ENCODE measurements at places on chromosomes 6 and 20. TPM values are rescaled to one million over a fixed set of nuclear protein-coding genes. Genes with fewer than 3 reads are reported as not detected.
A peak's percentile ranks its signal among the peaks of the same experiment; 100 is the strongest.

MKKS gene
- polyA plus RNA-seq: 13.1 TPM

SLC17A3 gene
- not detected for polyA plus RNA-seq

DYNLRB1 gene
- 352 TPM for polyA plus RNA-seq

- no peaks in the 10 kb centered on the region for H3K4me1 ChIP-seq
- no peak overlapping the region for H3K4me3 ChIP-seq
- no peaks in the 10 kb centered on the region for H3K27me3 ChIP-seq
- H3K36me3 ChIP-seq: no peaks in the 10 kb centered on the region
Measured at GRCh38 chr20:24444526-24445190, 24.8 kb upstream of the SYNDIG1 start.

GRCh38 chr6:154604119-154604518 is 93.6 kb upstream of the CNKSR3 start:
- H3K27me3 ChIP-seq: no peaks in the 10 kb centered on the region
- no peak for DNase-seq
- no peak overlapping the region for H3K27ac ChIP-seq
- H3K4me1 ChIP-seq: no peaks in the 10 kb centered on the region
- no peaks in the 10 kb centered on the region for H3K36me3 ChIP-seq

DNA sequence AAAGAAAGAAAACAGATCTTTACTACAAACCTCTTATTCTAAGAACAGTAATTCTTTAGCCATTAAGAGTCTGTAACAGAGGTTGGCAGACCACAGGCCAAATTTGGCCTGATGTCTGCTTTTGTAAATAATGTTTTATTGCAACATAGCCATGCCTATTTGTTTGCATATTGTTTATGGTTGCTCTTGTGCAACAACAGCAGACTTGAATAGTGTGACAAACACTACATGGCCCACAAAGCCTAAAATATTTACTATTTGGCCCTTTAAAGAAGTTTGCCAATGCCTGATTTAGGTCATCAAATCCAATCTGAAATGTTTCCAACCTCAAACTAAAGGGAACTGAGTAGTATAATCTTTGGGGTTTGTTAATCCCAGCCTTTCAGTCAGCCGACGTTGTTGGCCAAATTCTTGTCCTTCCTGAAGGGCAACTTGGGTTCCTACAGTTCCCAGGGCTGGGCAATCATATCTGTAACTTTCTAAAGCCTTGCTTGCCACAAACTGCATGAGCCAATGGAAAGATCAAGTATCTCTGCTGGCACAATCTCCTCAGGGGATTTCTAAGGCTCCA is 33.9 kb upstream of the TBC1D20 start:
- H3K27ac ChIP-seq: no peak overlapping the region
- H3K36me3 ChIP-seq: peaks cover 14% of the 10 kb centered on the region
- no peak overlapping the region for H3K4me3 ChIP-seq

DNA sequence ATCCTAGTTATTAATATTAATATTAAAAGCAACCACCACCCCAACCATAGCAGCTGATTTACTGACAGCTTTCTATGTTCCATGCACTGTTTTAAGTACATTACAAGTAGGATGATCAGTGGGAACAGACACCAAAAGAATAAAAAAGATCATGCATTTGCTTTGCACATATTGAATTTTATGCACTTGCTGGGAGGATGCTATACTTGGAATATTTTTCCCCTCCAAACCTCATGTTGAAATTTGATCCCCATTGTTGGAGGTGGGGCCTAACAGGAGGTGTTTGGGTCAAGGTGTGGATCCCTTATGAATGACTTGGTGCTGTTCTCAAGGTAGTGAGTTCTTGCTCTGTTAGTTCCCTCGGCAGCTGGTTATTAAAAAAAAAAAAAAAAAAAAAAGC is 178.9 kb upstream of the MYLIP start:
- H3K36me3 ChIP-seq: no peaks in the 10 kb centered on the region
- no peak overlapping the region for H3K4me3 ChIP-seq
- H3K4me1 ChIP-seq: no peaks in the 10 kb centered on the region
- no peak overlapping the region for H3K27ac ChIP-seq
- no peaks in the 10 kb centered on the region for H3K27me3 ChIP-seq
- DNase-seq: no peak

DNA sequence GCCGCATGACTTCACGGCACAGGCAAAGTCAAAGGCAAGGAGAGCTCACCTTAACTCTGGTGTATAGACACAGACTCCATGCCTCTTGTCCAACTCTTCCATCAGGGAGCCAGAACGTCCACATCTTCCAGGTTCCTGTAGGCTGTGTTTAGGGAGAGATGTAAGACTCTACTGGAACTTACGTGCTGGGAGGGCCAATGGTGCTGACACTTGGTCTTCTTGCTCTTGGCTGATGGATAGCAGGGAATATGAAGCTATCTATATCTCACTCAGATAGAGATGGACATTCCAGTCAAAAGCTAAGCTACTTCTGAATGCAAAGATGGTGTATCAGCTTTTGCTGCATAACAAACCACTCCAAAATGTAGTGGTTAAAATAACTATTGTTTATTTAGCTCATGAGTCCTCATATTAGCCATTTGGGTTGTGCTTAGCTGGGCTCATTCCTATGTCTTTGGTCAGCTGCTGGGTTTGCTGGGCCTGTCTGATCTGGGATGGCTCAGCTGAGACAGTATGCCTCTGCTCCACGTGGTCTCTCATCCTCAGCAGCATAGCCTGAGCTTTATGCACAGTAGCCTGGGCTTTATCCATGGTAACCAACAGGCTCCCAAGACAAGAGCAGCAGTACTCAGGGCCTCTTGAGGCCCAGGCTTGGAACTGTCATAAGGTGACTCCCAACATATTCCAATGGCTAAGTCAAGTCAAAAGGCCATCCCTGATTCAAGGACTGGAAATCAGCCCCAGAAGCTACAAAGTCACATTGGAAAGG is 111.6 kb downstream of the SNX5 start:
- H3K36me3 ChIP-seq: no peaks in the 10 kb centered on the region
- peaks cover 10% of the 10 kb centered on the region for H3K4me1 ChIP-seq

- H3K27me3 ChIP-seq: no peaks in the 10 kb centered on the region
- no peak for DNase-seq
- H3K36me3 ChIP-seq: peaks cover 41% of the 10 kb centered on the region
- no peaks in the 10 kb centered on the region for H3K4me1 ChIP-seq
- H3K27ac ChIP-seq: no peak overlapping the region
Measured at GRCh38 chr20:64030371-64031134, 5.4 kb upstream of the C20orf204 start.

DNA sequence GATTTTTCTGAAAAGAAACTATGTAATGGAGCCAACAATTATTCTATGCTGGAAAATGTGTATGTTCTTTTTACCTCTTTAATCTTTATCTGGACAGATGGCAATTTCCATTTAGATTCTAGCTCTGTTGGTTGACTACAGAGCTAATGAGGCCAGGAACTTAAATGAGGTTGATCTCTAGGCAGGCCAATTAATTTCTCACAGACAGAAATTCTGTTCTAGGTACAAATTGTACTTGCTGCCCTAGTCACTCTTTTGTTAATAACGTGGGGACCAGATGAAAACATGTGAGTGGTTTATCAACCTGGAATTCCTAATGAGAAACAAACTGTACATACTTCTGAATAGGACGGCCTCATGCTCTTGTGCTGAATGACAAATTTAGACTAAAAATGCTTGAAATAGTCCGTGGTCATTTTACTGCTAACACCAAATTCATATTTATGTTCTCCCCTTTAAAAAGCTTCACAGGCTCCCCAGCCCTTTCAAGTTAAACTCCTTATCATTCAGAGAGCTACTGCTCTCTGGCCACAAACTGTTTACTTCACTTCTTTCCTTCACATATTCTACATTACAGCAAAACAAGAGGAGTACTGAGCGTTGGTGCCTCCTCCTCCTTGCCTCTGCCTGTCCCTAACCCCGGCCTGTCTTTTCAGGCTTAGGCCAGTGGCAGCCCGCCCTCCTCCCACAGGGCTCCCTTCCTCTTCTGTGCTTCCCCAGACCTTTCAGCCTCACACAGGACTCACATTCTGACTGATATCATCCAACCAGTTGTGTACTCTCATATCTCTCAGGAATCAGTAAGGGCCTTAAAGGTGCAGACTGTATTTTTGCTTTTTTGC is 41.4 kb downstream of the DTNBP1 start:
- no peak overlapping the region for H3K27ac ChIP-seq
- H3K27me3 ChIP-seq: no peaks in the 10 kb centered on the region
- H3K36me3 ChIP-seq: no peaks in the 10 kb centered on the region
- no peak overlapping the region for H3K4me3 ChIP-seq
- DNase-seq: no peak

- no peaks in the 10 kb centered on the region for H3K36me3 ChIP-seq
- no peak overlapping the region for H3K4me3 ChIP-seq
- peak overlapping the region; percentile 92 for H3K27ac ChIP-seq
- H3K4me1 ChIP-seq: peaks cover 37% of the 10 kb centered on the region
Measured at GRCh38 chr6:11650025-11650696, 112.6 kb downstream of the TMEM170B start.

DNA sequence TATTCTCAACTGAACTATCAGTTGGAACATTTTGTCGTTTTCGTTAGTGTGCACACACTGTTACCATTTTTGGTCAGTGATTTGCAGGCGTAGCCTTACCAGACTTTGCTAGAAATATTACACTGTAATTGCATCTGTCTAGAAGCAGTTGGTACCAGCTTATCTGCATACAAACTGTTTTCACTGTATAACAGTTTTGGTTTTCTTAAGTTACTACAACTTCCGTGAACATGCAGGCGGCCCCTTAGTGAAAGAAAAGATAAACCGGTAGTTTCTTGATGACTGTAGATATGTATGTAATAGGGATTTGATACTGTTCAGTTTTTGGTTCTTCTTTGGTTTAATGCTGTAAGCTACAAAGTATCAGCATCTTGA is 1.3 kb downstream of the DSTN start:
- no peaks in the 10 kb centered on the region for H3K27me3 ChIP-seq
- peak; percentile 52 for DNase-seq
- peak overlapping the region; percentile 97 for H3K4me3 ChIP-seq
- H3K36me3 ChIP-seq: peaks cover 3% of the 10 kb centered on the region
- H3K27ac ChIP-seq: peak overlapping the region; percentile 86
- H3K4me1 ChIP-seq: peaks cover 10% of the 10 kb centered on the region

DNA sequence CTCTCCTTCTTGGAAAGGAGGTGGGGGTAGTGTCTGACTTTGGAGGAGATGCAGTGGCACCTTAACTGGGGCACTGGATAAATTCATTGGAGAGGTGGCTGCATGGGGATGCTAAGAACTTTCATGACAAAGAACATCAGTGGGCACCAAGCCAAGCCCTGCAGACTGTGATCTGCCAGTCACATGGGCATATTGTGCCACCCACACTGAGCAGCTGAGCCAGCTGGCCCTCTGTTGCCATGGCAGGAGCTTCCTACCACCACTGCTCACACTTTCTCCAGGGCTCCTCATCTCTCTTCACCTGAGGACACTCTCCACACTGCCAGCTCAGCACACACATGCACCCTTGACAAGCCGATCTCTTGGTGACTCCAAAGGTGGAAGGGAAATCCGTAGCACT is 715.6 kb downstream of the QKI start:
- no peaks in the 10 kb centered on the region for H3K27me3 ChIP-seq
- no peaks in the 10 kb centered on the region for H3K36me3 ChIP-seq
- H3K4me1 ChIP-seq: no peaks in the 10 kb centered on the region

DNA sequence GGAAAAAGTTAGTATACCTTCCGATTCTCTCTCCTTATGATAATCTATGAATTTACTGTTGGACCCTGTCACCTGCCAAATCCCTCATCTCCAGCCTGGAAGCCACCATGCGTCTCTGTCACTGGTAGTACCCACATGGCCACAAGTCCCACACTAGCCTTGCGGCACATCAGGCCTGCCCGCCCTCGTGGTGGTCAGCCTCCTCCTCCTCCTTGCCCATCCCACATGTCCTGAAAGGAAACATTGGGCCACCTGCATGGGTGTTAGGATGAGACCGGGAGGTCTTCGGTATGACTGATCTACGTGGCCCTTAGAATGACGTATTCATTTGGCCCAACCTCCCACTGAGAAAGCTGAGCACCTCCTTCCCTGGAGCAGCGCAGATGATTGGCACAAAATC is 37.0 kb upstream of the QKI start:
- no peaks in the 10 kb centered on the region for H3K27me3 ChIP-seq
- H3K27ac ChIP-seq: no peak overlapping the region
- H3K36me3 ChIP-seq: no peaks in the 10 kb centered on the region
- no peak for DNase-seq
- H3K4me1 ChIP-seq: no peaks in the 10 kb centered on the region
- no peak overlapping the region for H3K4me3 ChIP-seq

DNA sequence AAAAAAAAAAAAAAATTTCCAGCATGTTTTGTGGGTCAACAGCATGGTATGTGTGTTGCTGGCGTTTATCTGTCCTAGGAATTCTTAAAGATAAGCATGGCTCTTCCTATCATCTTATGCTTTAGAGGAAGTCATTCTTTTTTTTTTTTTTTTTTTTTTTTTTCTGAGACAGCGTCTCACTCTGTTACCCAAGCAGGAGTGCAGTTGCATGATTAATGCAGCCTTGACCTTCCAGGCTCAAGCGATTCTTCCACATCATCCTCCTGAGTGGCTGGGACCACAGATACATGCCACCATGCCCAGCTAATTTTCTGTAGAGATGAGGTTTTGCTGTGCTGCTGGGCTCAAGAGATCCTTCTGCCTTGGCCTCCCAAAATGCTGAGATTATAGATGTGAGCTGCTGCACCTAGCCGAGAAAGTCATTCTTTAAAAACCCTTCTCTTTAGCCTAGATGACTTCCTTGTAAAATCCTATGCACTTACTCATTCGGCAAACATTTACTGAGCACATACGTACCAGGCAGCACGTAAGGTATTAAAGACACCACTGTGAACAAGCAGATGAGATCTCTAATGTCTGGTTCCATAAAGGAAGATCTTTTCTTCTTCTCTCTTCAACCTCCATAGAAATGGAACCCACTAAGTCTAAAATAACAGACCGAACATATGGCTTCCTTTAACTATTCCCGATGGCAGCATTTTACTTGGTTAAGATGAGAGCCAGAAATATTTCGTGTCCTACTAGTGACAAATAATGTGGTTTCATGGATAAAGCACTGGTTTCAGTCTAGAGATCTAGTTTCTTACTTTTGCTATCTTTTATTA is 122.4 kb downstream of the RIN2 start:
- H3K4me3 ChIP-seq: no peak overlapping the region
- no peak overlapping the region for H3K27ac ChIP-seq
- no peaks in the 10 kb centered on the region for H3K4me1 ChIP-seq

DNA sequence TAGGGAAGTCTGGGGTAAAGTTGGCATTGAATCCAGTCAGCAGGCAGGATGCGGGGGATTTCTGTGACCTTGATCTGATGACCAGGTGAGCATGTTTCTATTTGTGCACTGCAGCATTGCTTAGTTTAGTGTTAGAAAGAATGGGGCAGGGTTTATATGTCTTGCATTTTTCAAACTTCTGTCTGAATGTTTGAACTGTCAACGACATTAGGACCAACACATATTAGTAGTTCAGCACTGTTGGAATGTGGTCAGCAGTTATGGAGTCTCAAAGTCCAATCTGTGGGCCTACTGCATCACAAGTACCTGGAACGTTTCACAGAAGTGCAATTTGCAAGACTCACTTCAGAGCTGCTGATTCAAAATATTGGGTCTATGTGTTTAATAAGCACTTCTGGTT is 276.6 kb upstream of the BMP2 start:
- H3K27me3 ChIP-seq: no peaks in the 10 kb centered on the region
- no peak for DNase-seq

Data from fibroblast of lung (primary cell).